ENCODE measurements at places on chromosomes 2 and 18.

GRCh38 chr2:62794791-62795190 lies 89.3 kb downstream of the EHBP1 start:
- no peak for DNase-seq

DNA sequence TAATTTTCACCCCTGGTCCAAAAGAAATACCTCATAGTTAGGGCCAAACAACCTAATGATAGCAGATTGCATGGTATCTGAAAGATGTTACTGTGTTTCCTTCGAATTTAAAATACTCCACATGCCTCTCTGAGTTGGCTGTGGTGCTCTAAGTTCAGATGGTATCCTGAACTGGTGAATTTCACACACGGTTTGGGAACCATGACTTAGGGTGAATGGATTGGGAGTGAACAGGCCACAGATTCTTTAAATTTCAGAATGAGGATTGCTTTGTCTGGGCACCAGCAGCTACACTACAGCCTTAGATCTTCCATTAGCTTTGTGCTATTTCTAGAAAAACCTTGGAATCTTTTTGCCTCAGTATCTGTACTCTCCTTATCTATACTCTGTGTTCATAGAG lies 6.2 kb downstream of the GMCL1 start:
- no peak for DNase-seq

GRCh38 chr18:48656582-48656981 lies 117.8 kb downstream of the CTIF start:
- DNase-seq: no peak

DNA sequence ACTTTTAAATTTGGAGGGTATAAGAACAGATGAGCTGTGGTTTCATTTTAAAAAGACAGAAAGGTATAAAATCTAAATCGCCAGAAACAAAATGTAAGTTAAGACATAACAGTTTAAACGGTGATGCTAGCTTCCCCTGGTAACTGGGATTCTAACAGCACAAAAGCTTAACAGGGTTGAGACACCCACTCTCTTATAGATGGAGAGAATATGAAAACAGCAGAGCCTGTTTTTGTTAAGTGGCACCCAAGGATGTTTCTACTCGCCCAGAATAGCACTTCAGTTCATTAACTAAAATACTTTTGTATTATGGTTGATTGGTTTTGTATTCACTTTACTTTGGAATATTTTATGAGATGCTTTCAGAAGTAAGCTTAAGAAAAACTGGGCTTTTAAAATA lies 151.9 kb upstream of the RND3 start:
- no peak for DNase-seq

GRCh38 chr18:3048121-3048520 lies 35.2 kb upstream of the LPIN2 start:
- no peak for DNase-seq
